CD4-positive, alpha-beta T cell treated with Interleukin-4 for 1 hour (primary cell): ENCODE measurements at places on chromosomes 4 and X.

DNA sequence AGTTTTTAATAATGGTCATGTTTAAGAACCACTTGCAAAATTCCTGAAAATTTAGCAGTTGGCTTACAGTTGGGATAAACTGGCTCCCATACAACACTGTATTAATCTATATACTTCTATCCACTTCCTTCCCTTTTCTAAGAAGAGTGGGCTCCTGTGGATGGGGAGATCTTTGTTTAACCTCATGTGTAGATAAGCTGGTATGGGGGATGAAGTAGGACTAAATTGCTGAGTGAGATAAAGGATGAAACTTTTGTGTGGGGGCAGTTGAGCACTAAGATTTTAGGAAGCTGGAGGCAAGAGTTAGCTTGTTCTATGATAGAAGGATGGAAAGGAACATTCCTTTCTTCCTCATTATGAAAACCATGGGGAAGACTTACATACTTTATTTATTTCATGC lies 54.6 kb upstream of the ATP8A1 start:
- no peak for DNase-seq

DNA sequence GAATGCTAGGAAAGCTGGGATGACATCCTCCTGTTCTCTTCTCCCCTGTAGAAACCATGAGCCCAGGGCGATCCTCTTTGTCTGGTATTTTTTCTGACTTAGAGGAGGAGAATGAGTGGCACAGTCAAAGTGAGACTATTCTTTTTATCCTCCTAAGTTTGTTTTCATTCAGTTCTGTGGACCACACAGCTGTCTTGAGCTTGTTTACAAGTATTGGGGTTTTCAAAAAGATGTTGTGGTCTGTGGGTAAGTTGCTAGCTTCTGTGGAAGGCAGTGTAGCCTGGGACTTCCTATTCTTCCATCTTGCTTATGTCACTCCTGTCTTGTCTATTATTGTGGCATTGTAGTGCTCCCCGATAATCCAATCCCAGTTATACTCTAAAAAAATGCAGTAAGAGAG lies 223.0 kb downstream of the PAPSS1 start:
- DNase-seq = no peak

DNA sequence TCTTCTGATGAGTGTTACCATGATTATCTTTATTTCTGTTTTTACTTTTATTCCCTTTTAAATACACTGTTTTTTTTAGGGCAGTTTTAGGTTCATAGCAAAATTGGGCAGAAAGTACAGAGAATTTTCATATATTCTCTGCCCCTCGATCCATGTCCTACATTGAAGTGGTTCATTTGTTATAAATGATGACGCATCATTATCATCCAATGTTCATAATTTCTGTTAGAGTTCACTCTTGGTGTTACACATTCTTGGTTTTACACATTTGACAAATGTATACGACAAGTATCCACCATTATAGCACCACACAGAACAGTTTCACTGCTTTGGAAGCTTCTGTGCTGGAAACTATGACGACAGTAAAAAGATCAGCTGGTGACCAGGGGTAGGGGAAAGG lies 578.1 kb upstream of the AADAT start:
- no peak for DNase-seq

GRCh38 chr4:114729068-114729738 lies 130.6 kb downstream of the UGT8 start:
- no peak for DNase-seq

DNA sequence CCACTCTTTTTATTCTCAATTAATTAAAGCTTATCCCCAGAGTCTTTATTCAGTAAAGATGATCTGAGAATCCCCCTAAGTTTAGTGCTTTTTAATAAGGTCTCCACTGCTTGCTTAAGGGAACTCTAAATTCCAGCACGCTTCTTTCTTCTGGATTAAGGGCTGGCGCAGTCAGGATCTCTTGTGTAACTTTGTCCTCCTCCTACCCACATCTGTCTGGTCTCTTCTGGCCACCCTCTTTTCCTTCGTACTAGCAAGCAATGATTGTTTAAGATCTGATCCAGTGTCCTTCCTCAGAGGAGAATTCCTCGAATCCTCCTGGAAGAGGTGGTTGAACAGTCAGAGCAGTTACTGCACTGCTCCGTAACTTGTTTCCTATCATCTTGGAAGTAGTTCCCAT lies 14.0 kb upstream of the PAQR3 start:
- no peak for DNase-seq

- no peak for DNase-seq
Measured at GRCh38 chr4:57355101-57355665, 245.0 kb upstream of the IGFBP7 start.

DNA sequence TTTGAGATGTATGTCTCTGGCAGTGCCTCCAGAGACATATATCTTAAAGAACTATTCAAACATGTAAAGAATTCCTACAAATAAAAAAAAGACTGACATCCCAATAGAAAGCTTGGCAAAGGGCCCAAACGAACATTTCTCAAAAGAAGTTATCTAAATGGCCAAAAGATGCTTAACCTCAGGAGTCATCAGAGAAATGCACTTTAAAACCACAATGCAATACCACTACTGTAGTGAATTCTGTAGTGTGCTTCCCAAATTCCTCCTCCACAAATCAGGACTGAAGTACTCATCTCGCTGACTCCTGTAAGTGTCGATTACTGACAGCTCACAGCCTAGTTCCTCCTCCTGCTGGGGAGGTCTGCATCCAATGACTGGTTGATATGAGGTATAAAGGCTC lies 129.0 kb upstream of the MAMLD1 start:
- no peak for DNase-seq

DNA sequence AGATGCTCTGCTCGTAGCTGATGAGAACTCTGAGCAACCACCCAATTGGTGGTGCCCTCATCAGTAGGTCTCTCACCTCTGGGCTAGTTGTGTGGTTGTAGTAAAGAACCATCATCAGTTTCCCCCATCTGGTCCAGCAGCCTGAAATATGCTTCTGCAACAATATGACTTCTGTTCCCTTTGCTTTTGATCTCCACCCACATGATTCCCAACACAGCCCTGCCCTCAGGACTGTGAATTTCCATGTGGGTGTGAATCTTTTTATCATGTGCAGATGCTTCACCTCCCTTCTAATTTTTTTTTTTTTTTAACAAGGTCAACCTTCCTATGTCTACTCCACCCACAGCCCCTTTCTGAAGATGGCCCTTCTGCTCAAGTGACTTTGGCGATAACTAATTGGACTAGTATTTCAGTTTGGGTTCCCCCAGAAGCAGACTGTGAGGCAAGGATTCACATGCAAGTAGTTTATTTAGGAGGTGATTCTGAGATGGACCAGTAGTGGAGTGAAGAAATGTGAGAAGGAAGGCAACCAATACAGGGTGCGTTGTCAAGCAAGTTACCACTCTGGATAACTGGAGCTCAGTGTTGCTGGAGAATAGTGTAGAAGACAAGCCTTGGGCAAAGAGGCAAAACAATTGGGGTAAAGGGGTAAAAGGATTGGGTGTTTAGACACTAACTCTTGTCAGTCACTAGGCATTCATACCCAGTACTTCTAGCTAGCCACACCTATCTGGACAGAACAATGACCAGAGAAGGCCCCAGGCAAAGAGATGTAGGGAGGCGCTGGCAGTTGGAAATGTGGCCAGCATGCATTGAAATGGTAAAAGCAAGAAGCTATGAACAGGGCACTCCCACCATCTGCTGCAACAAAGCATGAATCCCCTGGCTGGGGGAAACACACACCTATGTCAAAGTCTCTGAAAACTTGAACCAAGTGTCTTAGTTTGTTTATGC lies 466.2 kb downstream of the BCOR start:
- DNase-seq = no peak

GRCh38 chr4:10200869-10201268 lies 84.3 kb upstream of the WDR1 start:
- no peak for DNase-seq

DNA sequence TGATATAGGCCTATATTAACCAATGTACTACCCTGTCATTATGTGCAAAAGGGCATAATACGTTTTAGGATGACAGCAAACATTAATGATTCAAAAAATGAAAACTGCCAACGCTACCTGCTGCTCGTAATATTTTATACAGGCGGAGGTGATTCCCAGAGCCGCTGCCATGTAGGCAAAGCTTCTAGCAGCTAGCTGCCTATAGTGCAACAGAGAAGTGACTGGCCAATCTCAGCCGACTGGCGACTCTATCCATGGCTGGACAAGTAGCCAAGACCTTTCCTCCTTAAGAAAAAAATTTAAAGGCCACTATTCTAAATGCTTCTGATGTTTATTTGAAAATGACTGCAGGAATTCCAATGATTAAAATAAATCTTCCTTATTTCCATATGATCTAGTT lies 1.9 kb downstream of the PPARGC1A start:
- no peak for DNase-seq

GRCh38 chrX:40107291-40108161 lies 9.8 kb upstream of the BCOR start:
- DNase-seq = no peak

GRCh38 chr4:152992027-152992426 lies 55.9 kb downstream of the FHDC1 start:
- DNase-seq = no peak

DNA sequence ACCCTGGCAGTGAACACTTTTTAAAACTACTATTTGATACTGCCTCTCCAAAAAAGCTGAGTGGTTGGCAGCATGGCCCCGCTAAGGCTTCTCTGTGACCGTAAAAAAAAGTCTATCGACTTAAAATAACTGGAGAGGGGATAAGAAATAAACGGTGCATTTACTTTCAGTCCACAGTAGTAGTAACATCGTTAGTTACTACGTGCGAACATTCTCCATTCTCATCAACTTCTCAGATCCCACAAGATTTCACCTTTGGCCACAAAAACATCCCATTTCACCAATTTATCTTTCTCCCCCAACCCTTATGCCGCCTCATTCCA lies 524 bp upstream of the EXOSC9 start:
- DNase-seq = no peak

DNA sequence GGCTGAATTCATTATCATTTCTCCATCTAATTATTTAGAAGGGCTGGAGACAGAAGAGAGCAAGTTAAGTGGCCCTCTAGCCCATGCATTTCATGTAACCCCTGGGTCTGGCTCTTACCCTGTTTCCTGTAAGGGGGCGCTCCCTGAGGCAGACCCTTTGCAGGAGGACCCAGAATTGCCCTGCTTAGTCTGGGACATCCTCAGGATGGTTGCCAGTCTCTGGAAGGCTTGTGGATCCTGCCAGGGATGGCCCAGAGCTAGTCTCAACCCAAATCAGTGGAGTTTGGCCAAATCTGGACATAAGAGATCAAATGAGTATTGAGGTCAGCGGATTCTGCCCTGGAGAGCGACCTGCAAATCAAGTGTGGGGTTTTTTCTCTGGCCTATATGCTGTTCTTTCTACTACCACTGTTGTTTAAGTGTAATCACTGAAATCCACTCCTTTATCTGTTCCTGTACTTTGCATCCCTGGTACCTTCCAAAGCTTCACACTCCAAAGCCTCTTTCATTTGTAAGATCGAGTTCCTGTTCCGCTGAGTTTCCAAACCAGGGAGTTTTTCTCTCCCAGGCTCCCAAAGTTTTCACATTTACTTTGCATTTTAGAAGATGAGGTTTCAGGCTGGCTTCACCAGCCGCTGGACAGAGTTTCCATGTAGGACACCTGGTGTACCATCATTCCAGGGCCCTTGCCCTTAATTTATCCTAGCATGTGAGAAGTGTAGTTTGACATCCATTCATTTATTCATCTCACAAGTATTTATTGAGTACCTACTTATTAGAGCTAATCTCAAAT lies 6.3 kb downstream of the KLF3 start:
- no peak for DNase-seq

- no peak for DNase-seq
Measured at GRCh38 chr4:6270636-6271121, 1.0 kb downstream of the WFS1 start.

DNA sequence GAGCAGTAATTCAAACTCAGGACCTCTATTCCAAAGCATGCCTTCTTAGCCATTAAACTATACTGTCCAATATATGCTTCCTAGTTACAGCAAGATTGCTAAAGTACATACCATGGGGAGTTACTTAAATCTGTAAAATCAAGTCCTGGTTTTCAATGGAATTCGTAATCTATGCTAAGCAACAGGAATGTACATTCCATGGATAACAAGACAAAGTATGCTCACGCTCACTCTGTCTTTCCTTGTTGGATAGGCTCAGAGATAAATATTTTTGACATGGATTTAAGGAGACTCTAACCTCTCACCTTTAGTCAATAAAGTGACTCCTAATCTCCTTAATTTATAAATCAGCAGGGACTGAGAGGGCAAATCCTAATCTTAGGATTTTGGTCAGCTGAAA lies 47.3 kb upstream of the STK26 start:
- no peak for DNase-seq

- no peak for DNase-seq
Measured at GRCh38 chr4:24235618-24236017, 345.8 kb upstream of the PPARGC1A start.

- no peak for DNase-seq
Measured at GRCh38 chr4:24768006-24768405, 27.4 kb upstream of the SOD3 start.

DNA sequence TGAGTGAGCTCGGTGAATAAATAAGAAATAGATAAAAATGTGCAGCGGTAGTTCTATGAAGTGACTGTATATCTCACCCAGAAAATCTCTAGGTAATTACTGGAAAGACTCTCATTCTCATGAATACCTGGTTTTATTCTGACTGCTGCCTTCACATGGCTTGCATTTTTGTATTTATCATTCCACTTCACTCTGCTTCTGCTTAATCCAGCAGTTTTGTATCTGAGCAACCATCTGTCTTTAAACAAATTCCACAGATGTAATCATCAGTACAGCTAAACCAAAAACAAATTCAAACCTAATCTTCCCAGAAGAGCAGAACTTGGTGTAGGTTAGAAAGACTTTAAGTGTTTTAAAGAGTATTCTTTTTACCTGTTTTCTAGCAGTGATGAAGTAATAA lies 11.2 kb upstream of the ALB start:
- no peak for DNase-seq

- DNase-seq = no peak
Measured at GRCh38 chr4:6526671-6527091, 48.3 kb upstream of the MAN2B2 start.
